NCI-H524 treated with DMSO at 0.1 percent for 48 hours (cell line): ENCODE measurements at places on chromosomes 11 and 22.

- DNase-seq, result no peak
These were observed 101.7 kb downstream of the MORC2 start for GRCh38 chr22:30866811-30867271.

DNA sequence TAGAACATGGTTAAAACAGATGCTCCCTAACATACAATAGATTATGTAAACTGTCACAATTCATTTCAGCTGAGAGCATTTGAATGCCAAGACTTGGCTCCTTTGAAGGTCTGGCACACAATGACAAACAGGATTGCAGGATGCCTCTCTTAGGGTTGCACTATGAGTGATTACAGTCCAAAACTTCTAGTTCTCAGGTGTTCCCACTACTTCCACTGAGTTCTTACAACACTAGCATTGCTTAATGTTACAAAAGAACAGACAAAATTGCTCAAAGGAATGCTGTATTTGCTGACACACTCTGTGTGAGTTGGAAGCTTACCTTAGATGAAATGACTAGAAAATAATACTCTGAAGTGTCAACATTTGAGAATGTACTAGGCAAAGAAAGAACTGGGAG lies 2413.8 kb upstream of the RAG2 start:
- no peak for DNase-seq

DNA sequence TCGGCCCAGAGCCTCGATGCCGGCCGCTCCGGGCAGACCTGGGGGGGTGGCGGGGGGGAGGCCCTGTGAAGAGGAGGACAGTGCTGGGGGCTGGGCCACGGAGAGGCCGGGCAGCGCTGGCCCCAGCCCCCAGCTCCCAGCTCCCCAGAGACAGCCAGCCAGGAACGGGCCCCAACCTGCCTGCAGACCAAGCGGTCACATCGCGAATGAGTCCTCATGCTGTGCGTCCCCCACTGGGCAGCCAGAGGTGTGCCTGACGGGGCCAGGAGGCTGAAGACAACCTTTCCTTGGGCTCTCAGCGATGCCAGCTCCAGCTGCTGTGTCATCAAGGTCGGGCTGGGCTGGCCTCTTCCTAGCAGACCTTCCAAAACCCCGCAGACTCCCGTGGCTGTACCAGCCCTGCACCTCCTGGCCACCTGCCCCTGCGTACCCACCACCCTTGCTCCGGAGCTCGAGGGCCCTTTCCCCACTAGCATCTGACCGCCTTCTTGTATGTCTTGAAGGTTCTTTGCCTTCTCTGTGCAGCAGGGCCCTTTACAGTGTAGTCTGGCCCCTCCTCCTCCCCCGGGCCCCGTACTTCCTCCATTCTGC lies 88.4 kb downstream of the CDKN1C start:
- DNase-seq, result no peak

DNA sequence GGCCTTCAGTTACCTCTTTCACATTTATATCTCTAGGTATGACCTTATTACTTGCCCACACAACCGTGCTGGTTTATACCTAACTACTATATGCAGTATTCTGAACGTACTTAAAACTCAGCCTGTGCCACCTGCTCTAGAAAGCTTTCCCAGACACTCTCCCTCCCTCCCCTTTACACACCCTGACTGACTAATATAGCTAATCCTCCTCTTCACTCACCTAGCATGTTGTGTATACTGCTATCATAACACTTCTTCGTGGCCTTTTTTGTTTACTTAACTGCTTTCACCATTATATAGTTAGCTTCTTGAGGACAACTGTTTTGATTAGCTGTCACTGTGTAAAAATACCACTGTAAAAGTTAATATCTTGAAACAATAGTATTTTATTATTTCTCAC lies 23.5 kb downstream of the RNF214 start:
- peak; percentile 12 for DNase-seq

- DNase-seq, result no peak
These were observed 1147.8 kb downstream of the JRKL start for GRCh38 chr11:97537407-97538150.

- no peak for DNase-seq
These were observed 82.9 kb downstream of the OSBP2 start for GRCh38 chr22:30777587-30777986.

- no peak for DNase-seq
These were observed 2.7 kb upstream of the CBX6 start for GRCh38 chr22:38874529-38875222.

- no peak for DNase-seq
These were observed 57.9 kb upstream of the FSHB start for GRCh38 chr11:30172883-30173311.

GRCh38 chr11:119752946-119753345 lies 23.9 kb upstream of the NECTIN1 start:
- DNase-seq, result peak; percentile 35

DNA sequence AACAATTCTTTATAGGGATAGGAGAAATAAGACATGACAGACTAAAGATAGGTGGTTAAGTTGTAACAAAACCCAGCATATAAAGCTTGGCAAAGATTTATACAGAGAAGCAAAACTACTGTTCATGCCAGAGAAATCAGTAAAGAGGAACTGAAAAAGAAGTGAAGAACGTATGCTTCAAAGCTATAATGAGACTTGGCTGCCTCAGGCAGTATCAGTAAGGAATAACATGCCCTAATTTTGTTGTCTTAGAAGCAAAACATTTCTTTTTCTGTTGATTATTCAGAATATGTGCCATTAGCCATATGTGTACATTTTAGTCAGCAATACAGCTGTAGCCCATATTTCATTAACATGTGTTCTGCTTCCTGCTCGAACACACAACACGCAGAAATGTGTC lies 403.2 kb downstream of the NELL1 start:
- DNase-seq, result no peak

DNA sequence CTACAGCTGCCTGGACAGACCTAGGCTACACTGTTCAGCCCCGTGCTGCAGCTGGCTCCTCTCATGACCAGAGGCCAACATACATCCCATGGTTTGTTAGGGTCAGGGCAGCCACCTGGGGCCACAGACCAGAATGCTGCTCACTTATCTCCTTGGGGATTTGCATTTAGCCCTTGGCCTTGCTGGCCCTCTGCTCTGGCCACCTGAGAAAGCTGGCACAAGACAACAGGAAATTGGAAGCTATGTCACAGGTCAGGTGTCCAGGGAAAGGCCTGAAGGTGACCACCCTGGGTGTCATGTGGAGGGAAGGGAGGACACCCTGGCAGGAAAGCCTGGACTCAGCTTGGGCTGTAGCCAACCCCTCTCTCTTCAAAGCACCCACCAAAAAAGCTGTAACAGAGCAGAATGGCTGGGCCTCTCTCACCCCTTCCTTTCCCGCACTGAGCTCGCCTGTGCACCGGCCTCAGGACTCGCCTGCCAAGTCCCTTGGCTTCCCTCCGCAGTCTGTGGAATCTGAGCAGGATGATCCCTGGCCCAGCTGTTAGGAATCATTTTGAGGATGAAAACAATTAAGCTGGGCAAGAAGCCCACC lies 86.3 kb downstream of the SNX19 start:
- DNase-seq, result no peak

GRCh38 chr11:130840679-130841078 lies 75.6 kb downstream of the SNX19 start:
- DNase-seq, result no peak

- no peak for DNase-seq
These were observed 22.0 kb downstream of the ST14 start for GRCh38 chr11:130181295-130182272.

DNA sequence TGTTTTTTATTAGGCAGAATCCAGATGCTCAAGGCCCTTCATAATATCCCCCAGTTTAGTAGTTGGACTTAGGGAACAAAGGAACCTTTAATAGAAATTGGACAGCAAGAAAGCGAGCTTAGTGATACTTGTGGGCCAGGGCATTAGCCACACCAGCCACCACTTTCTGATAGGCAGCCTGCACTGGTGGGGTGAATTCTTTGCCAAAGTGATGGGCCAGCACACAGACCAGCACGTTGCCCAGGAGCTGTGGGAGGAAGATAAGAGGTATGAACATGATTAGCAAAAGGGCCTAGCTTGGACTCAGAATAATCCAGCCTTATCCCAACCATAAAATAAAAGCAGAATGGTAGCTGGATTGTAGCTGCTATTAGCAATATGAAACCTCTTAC lies 1.4 kb downstream of the HBB start:
- no peak for DNase-seq

GRCh38 chr11:114036147-114036811 lies 23.2 kb upstream of the ZBTB16 start:
- DNase-seq, result no peak

- DNase-seq, result no peak
These were observed 16.3 kb upstream of the GPR83 start for GRCh38 chr11:94417386-94417987.
